ENCODE measurements at places on chromosomes 11 and 22.

DNA sequence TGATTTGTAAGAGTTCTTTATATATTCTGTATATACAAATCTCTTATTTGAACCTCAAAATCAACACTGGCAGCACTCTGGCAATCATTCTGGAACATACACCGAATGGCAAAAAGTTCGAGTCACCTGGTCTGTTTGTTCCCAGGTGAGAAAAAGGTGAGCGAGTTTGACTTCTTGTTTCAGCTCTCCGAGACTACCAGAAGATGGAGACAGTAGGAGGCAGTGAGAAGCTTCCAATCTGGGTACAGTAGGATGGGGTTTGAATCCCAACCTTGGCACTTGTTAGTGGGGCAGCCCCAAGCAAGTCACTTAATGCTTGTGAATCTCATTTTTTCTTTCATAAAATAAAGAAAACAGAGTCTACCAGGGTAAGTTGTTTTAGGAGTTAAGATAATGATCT lies 76.4 kb downstream of the C2CD3 start:
- DNase-seq, result no peak

- no peak for DNase-seq
These were observed 105.3 kb upstream of the FGF3 start for GRCh38 chr11:69924308-69925161.

DNA sequence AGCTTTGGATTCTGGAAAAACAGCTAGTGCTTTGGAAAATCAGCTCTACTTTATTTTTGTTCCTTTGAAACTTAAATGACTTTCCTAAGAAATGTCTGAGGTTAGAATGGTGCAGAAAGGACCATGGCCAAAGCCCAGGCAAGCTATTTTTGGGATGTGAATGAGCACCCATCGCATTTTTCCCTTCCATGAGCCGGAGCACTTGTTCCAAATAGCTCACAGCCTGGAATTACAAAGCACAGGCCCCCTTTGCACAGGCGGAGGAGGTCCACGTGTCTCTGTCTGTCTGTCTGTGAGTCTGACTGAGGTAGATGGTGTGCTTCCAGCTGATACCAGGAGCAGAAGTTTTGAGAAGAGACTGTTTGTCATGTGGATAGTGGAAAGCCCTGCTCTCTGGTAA lies 50.7 kb downstream of the MICAL2 start:
- DNase-seq, result no peak

GRCh38 chr11:17736930-17737817 lies 2.6 kb downstream of the KCNC1 start:
- DNase-seq, result no peak

DNA sequence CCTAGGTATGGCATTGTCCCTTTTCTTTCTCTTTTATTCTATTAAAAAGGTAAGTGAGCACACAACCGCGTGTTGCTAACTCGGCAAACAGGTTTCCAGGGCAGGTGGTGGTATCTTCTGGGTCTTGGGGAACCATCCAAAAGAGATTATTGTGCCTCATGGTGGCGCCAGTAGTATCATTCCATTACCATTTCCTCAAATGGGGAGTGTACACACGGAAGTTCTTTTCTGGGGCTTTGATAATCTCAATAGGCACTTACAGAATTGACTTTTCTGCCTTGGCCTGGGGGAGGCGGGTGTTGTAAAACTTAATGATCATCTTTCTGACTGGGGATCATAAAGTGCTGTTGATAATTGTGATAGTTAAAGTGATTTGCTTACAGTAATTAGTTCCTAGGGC lies 234.1 kb downstream of the KIRREL3 start:
- no peak for DNase-seq

DNA sequence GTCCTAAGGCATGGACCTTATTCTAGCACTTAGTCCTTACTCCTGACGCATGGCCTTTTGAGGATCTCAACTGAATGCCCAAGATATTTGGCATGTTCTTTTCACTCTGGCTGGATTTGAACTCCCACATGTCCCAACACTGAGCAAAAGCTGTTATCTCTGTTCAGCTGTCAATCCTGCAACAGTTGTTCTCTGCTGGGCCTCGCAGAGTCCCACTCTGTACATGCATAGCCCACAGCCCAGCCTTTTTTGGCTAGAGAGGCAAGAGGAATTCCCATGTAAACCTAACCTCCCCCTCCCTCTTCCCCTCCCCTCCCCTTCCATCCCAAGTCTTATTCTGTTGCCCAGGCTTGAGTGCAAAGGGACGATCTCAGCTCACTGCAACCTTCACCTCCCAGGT lies 21.8 kb upstream of the DRG1 start:
- no peak for DNase-seq

DNA sequence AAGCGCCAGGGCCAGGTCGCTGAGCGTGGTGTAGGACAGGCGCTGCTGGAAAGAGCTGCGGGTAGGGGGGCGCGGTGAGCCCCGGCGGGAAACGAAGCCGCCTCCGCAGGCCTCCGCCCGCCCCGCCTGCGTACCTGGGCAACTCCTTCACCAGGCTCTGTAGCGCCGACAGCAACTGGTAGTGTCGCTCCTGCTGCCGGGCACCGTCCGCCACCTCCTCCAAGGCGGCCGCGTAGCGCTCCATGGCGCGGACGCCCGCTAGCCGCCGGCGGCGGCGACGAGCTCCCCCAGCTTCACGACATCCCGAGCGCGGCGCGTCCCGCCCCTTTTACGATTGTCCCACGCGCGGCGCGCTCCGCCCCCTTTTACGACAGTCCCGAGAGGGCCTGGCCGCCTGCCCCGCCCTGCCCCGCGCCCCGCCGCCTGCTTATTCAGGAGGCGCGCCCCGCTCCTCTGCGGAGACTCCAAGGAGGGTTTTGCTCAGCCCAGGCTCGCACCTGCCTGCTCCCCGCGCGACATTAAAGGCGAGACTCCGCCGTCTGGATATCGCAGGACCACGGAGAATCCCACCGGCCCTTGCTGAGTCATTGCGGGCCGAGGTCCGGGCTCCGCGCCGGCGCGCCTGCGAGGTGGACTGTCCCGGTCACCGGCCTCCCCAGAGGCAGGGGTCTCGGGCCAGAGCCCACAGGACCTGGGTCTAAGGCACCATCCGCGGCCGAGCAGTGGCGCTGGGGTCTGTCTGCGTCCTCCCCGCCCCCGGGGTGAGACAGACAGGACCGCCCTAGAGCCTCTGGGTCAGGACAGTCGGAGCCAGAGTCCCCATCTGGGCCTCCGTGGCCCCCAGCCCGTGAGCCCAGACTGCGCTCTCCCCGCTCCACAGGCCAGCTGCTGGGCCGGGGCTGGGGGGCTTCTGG lies at the start of gene DGCR6L:
DGCR6L (minus strand) TSS at position 316 of the 914 bp plus-strand sequence; CDS start at position 244, 72 bp downstream.
- peak; percentile 93 for DNase-seq

GRCh38 chr11:38900211-38900610 lies 2302.2 kb upstream of the RAG2 start:
- DNase-seq, result no peak

DNA sequence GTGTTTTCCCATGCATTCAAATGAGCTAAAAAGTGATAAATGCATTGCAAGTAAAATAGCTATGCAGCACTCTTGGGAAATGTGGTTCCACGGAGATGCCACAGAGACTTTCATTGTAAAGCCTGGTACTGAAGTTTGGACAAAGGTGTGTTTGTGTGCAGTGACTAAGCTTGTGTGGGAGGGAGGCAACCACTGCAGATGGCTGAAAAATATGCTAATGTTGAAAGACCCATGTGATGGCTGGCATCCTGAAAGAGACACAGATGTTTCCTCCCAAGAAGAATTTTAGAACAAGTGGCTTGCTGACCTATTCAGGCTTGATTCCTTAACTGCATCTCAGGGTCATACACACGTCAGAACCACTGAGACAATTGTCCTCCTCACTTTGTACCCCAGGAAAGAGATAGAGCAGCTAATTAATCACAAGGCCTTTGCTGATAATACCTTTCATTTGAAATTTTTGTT lies 73.8 kb downstream of the FAM76B start:
- peak; percentile 67 for DNase-seq

DNA sequence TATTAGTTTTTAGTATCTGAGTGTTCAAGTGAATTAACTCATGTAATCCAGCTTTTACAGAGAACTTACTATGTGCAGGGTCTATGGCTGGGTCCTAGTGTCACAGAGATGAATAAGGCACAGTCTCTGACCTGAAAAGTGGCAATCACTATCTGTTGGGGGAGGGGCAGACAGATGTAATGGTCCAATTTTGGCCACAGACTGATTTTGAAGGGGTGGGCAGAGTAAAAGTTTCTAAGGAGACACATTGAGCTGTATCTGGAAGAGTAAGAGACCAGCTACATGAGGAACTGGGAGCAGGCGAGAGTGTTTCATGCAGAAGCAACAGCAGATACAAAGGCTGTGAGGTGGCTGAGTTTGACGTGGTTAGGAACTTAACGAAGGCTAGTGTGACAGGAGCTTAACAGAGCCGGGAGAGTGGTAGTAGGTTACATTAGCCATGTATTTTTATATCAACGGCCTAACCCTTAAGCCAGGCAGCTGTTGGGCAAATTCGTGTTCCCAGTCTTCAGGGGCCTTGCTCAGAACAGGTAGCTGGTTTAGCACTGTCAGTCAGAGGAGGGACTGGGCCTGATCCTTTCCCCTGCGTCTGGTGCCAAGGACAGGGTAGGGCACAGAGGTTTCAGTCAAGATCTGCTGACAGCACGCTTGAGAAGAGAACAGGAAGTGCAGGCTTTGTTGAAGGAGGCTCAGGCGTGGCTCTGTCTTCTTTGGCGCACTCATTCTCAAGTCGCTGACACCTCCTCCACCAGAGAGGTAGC lies 1.4 kb upstream of the STIM1 start:
- peak; percentile 82 for DNase-seq

DNA sequence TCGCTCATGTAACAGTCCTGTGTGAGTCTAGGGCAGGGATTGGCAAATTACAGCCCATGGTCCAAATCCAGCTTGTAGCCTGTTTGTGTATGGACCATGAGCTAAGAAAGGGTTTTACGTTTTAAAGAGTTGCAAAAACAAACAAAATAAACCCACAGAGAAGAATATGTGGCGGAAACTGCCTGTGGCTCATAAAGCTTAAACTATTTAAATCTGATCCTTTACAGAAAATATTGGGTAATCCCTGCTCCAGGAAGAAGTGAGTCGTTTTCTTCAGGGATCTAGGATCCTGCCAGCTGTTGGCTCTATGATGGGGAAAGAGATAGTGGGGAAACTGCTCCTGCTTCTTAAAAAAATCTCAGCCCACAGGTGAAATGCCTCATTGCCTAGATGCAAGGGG lies 3.4 kb upstream of the OR6Q1 start:
- no peak for DNase-seq

- DNase-seq, result no peak
These were observed 5.6 kb downstream of the CCDC82 start for GRCh38 chr11:96384156-96384555.

GRCh38 chr11:23555085-23555484 lies 694.8 kb upstream of the CCDC179 start:
- DNase-seq, result no peak

GRCh38 chr11:8867035-8867434 lies 44.0 kb upstream of the AKIP1 start:
- no peak for DNase-seq

DNA sequence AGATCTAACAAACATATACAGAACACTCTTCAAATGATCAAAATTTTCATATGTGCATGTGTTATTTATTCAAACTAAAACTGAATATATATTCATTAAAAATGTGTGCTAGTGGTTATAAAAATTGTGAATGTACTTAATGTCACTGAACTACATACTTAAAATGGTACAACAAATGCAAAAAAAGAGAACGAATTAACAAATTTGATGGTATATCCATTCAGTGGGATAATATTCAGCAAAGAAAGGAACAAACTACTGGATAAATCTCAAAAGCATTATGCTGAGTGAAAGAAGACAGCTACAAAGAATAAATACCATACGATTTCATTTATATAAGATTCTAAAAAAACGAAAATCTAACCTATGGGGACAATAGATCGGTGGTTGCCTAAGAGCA lies 64.1 kb downstream of the NARS2 start:
- no peak for DNase-seq

GRCh38 chr22:37518509-37519267 lies 527 bp downstream of the CARD10 start:
- DNase-seq, result no peak

DNA sequence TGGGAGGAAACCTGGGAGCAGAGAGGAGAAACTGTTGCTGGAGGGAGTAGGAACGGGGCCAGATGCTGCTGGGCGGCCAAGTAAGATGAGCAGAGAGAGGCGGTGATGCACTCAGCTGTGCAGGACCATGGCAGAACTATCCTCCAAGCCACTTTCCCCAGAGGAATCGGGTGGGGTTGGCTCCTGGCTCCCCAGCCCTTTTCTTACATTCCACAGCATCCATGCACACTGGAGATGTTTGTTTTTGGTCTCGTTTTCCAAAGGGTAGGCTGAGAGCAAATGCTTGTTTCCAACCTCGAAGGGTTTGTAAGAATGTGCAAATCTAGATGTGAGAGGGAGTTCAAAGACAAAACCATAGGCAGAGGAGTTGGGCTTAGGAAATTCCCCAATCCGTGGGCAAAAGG lies 73.2 kb downstream of the DBX1 start:
- DNase-seq, result no peak

DNA sequence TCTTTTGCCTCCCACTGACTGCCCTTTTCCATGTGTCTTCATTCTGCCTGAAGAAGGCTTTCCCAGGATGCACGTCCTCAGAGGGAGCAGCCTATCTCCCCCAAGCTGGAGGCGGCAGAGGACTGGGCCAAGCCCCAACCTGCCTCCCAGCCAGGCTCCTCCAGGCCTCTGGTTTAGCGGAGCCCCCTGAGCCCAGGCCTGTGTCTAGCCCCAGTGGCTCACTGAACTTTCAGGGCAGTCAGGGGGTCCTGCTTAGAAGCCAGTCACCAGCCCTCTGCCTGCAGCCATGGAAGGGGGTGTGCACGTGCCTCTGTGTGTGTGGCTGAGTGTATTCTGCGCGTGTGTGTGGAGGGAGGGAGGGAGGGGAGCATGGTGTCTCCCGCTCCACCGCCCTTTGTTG lies 10.4 kb upstream of the GRK2 start:
- no peak for DNase-seq

DNA sequence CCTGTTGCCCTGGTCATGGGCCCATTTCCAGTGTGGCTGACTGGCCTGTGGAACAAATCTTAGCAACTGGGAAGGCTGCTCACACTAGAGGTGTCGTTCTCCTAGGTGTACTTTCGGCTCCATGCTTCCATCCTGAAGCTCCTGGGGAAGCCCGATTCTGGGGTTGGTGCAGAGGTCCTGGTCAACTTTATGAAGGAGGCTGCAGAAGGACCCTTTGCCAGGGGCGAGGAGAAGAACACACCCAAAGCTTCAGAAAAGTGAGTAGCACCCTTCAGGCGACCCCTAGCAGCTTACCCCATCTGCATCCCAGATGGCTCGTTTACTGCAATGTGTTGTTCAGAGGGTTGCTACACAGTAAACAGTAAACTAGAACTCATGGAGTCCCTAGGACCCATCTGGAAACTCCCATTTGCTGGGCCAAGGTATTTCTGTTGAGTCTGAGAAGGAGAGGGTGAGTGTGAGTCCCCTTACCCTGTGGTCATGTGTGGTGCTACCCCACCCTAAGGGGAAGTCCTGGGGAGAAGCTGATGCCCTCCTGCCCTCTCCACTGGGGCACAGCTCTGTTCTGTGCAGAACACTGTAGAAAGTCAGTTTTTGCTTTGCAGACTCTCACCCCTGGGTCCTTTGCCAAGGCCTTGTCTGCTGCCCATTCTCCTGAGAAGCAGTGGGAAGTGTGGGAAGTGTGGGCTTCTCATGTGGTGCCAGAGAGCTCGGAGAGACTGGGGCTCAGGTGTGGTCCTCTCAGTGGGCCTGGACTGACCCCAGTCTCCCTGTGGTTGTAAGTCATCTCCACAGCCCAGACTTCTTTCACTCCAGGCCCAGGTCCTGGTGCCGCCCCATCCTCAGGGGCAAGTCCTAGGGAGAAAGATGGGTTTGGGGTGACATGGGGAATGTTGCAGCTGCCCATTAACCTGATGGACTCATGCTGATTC lies 85.0 kb downstream of the CABIN1 start:
- DNase-seq, result no peak

GRCh38 chr11:32429477-32429876 lies 5.9 kb downstream of the WT1 start:
- DNase-seq, result no peak

Data from CD4-positive, alpha-beta T cell treated with Interferon gamma for 1 hour (primary cell).